ENCODE measurements at places on chromosomes 1 and 21.
A peak's percentile ranks its signal among the peaks of the same experiment; 100 is the strongest.

DNA sequence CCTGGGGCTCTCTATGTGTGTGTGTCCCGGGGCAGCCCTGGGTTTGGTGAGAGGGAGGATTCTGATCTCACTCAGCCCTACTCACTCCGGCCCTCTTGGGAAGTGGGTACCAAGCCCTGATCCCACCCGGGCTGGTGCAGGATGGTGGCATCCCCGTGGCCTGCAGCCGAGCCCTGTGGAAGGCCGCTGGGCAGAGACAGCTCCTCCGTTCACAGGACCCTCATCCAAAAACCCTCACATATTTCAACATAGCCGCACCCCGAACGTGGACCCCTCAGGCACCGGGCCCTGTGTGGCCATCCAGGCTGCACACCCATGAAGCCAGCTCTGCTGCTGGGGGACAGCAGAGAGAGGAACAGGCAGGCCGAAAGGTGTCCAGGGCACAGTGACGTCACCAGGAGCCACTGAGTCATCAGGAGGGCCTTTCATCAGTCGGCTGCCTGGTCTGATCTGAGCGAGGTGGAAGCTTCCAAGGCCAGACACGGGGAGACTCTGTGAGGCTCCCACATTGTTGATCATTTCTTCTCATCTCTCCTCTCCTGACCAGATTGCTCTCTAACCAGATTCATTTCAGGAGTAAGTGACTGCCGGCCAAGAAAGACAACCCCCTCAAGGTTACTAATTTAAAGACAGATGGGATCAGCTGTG lies 16.2 kb upstream of the GPR157 start:
- DNase-seq: peak; percentile 53

- no peak for DNase-seq
These were observed 99.6 kb downstream of the CYYR1 start for GRCh38 chr21:26473471-26473870.

DNA sequence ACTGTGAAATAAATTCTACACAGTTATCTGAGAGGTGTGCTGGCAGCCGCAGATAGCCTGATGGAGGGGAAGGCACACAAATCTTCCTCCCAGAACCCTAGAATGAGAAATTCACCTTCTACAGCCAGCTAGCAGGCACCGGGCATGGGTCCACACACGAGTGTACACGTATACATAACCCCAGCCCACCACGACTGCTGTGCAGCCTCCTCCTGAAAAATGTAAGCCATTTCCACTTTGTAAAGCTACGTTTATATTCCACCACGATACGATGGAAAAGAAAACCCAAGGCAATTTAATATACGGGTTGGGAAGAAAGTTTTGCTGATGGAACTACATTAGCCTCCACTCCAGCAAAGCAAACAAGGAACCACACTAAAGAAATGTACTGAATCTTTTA lies 1.8 kb downstream of the BTG3 start:
- peak; percentile 20 for DNase-seq

GRCh38 chr1:201268604-201269151 lies 14.6 kb upstream of the PKP1 start:
- peak; percentile 51 for DNase-seq

DNA sequence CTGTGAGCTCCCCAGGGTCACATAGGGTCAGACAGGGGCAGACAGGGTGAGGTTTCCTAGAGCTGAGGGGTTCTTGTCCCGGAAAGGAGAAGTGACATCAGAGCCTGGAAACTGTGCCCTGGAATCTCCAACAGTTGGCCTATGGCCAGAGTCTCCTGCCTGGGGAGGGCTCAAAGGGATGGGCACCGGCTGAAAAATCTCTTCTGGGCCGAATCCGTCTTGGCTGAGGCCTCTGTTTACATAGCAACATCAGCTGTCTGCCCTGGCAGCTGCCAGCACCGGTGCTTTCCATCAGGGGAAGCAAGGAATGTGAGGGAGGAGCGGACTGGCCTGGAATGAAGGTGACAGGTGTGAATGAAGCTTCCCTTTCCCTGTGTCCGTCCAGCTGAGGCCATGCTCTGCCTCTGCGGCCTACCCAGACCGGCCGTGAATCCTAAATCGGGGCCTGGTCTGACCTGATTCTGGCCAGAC lies 30.7 kb downstream of the VASH2 start:
- DNase-seq: no peak

GRCh38 chr1:204473400-204473965 lies 21.1 kb downstream of the PIK3C2B start:
- no peak for DNase-seq

DNA sequence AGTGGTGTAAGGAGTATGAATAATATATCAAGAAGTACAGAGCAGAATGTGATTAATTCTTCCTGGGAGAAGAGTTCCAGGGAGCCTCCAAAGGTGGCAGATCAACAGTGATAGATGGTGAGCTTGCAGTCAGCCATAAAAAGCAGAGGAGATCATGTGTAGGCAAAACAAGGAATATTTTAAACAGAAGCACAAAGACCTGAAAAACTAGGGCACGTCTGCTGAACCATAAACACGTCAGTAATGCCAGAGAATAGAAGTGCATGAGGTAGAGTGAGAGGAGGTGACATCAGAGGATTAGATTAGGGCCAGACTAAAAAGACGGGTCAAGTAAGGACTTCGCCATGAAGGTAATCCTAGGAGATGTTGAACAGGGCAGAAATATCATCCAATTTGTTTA lies 151.8 kb downstream of the EIF4G3 start:
- DNase-seq: no peak

DNA sequence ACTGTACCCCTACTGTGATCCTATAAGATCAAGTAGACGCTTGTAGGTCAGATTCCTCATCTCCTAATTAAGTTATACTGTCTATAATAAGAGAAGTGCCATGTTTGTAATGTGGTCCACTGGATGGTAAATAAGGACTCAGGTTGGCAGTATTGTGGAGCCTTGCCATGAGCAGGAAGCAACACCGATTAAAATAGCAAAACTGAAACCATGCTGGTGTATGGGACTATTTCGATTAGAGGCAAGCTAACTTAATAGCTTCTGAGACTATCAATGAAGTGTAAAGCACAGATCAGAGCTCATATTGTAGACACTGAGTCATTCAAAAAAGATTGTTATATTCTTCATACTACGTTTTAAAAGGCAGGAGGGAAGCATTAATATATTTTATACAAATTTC lies 348.8 kb downstream of the HHAT start:
- no peak for DNase-seq

GRCh38 chr1:61170328-61171238 lies 88.2 kb downstream of the NFIA start:
- DNase-seq: peak; percentile 8

DNA sequence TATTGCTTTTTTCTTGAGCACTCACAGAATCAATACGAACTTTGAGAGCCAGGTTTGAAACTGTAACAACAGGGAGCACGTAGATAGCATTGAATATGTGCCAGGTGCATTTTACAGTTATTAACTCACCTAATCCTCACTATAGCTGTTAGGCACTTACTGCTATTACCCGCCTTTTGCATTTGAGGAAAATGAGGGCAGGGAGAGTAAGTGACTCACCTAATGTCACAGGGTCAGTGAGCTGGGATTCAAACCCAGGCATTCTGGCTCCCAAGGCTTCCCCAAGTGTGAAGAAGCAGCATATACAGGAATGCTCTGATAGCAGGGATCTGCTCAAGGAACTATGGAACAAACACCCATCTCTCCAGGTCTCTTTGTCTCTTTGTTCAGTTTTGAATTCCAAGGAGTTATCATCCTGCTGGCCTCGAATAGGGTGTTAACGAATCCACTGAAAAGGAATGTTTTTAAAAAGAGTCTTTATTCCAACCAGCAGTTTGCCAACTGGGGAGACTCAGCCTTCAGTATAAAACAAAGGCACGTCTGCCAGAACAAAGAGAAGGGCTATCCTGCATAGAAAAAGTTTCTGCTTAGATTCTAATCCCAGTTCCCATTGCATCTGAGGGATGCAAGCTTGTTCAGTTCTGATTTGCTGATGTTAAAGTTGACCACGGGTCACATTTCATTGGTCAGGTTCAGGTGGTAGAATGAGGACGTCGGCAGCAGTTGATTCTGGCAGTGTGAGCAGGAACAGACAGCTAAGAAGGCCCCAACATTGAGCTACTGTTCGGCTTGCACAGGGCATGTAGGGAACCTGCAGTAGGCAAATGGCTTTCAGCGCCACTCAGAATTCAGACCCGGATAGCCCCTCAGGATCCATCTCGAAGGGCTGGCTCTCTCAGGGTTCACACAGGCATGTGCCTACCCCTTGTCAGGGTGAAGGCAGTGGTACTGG lies 22.1 kb downstream of the TRIM67 start:
- no peak for DNase-seq

- DNase-seq: no peak
These were observed 108.3 kb downstream of the FMN2 start for GRCh38 chr1:240199758-240200645.

- no peak for DNase-seq
These were observed 3.5 kb downstream of the LPGAT1 start for GRCh38 chr1:211827051-211827450.

DNA sequence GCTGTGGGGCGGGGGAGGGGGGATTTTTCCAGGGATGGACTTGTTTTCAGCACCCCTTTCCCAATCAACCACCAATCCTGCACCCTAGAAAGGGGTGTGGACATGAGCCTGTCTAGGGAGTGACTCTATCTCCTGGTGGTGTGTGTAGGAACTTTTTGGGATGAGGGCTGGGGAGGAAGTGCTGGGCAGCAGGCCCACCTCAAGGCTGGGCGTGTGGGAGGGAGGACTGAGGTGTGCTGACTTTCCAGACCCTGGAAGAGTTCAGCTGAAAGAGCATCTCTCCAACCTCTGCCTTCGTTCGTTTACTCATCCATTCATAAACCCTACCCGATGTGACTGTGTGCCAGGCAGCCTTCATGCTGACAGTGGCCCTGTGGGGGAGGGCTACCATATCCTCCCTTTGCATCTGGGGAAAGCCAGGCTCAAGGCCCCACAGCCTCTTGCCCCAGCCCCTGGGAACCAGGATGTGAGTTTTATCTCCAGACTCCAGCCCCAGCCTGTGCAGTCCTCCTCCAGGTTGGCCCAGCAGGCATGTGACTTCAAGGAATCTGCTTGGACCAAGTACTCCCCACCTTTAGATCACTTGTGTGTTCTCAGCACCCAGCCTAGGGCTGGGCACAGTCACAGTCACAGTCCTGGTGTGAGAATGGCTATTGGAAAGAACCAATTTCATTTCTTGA lies 6.7 kb downstream of the KNCN start:
- DNase-seq: no peak

DNA sequence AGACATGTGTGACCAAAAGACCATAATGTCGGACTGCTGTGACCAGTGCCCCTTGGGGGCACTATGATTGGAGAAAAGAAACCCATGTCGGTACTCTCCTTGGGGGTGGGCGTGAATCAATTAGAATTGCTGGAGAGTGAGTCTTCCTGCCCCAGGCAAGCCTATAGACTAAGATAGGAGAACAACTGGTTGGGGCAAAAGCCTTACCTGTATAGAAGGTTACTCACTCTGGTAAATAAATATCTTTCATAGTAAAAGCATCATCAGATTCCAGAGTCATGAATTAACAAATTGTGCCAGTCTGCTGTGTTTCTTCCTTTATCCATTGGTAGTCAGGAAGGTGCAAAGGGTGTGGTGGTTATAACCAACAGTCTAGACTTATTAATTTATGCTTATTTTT lies 2.9 kb upstream of the PTGFRN start:
- no peak for DNase-seq

DNA sequence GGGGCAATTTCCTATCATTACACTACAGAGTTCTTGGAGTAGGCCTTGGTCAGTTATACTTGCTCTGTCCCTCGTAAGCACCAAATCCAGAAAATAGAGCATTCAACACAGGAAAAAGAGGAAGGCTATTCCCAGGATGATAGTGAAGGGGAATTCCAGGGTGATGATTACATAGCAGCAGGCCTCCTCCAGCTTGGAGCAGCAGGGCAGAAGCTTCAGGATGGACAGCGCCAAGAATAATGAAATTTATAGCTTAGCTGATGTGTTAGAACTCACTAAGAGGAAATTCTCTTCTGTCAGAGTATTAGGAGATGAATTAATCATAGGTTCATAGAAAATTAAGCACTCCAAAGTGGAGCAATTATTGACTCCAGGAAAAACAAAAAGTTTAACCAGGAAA lies 10.8 kb upstream of the SMAP2 start:
- DNase-seq: peak; percentile 19

DNA sequence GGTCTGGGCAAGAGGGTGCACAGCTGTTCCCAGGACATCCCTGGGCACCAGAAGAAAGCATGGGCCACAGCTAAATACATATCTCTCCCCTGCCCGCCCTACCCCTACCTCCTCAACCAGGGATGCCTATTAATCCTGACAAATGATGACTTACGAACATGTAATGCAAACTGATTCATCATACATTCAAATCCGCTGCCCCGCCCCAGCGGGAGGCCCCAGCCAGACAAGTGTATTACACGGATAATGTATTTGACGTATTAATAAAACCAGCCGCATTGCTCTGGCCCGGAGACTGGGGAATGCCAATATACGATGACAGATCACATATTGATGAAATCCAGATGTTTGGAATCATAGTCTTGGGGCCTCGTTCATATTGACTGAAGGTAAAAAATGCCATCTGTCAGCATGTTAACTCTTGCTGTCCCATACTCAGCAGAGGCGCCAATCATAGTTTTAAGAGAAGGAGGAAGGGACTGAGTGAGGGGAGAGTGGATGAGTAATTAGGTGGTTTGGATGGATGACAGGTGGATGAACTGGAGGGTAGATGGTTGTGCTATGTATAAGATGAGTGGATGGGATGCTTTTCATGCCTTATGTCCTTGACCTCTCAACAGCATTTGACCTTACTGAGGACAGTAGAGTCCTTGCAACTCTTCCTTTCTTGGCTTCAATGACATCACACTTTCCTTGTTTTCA lies 68.2 kb downstream of the TMEM53 start:
- no peak for DNase-seq

- DNase-seq: no peak
These were observed 373.9 kb upstream of the SPAG17 start for GRCh38 chr1:118558933-118559332.

- peak; percentile 2 for DNase-seq
These were observed 76.5 kb upstream of the BTG3 start for GRCh38 chr21:17688912-17689874.

- DNase-seq: no peak
These were observed 4.6 kb downstream of the PRUNE1 start for GRCh38 chr1:151012684-151013471.

DNA sequence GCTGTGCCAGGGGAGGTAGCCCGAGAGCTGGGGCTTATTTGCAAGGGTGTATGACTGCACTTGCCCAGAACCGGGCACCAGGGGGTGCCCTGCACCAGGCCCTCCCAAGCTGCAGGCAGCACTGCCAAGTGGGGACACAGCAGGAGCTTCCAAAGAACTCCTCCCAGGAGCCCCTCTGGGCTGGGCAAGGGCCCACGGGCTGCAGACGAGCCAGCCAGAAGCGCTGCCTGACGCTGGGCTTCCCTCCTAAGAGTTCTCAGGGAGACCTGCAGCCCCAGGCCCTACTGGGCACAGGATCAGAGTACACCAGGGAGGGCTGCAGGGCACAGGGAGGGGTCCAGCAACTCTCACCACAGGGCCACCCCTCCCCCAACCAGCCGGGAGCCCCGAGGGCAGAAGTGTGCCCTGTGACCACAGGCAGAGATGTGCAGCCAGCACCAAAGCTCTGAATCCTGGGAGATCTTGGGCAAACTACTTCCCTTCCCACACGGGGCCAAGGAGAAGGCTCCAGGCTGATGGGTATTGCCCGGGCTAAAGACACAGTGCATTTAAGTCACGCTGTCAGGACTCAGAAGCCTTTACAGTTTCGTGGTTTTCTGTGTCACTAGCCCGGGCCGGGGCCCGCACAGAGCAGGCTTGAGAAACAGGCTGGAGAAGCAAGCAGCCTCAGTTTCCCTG lies 63.4 kb downstream of the KCNAB2 start:
- DNase-seq: peak; percentile 61

GRCh38 chr1:10692401-10693021 lies 103.9 kb downstream of the CASZ1 start:
- peak; percentile 40 for DNase-seq

- DNase-seq: no peak
These were observed 35.6 kb downstream of the ADARB1 start for GRCh38 chr21:45109831-45110492.

All from ACHN (cell line).